Activated CD4-positive, alpha-beta T cell treated with anti-CD3 and anti-CD28 coated beads, Interleukin-2, amount 50 U/mL, for 4 hours (primary cell): ENCODE measurements at places on chromosomes 1 and 21.

DNA sequence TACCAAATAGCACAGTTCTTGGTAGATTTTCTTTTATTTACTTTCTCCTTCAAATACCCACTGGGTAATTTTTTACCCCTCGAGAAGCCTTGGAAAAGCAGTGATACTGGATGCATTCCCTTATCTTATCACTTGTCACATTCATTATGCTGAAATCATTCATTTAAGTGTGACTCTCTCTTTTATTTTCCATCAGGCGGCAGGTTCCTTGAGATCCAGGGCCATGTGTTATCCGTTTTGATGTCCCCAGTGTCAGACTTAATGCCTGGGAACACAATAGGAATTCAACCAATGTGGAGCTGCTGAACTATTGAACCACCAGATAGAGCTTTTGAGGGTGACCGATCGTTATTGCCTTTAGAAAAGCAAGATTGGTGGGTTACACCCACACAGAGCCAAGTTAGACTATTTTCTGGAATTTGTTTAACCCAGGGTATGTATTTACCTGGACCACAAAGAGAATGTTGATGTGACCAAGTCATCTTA, 51.5 kb upstream of the ATP5PO start:
- no peak for DNase-seq

GRCh38 chr1:160910170-160910750, 25.3 kb upstream of the ITLN1 start:
- no peak for DNase-seq

- DNase-seq, result no peak
These were observed 3.6 kb upstream of the RERE start for GRCh38 chr1:8821084-8821483.

GRCh38 chr21:46371204-46372013, 47.5 kb downstream of the PCNT start:
- no peak for DNase-seq

- DNase-seq, result no peak
These were observed 56.4 kb upstream of the ZYG11A start for GRCh38 chr1:52786148-52786547.

DNA sequence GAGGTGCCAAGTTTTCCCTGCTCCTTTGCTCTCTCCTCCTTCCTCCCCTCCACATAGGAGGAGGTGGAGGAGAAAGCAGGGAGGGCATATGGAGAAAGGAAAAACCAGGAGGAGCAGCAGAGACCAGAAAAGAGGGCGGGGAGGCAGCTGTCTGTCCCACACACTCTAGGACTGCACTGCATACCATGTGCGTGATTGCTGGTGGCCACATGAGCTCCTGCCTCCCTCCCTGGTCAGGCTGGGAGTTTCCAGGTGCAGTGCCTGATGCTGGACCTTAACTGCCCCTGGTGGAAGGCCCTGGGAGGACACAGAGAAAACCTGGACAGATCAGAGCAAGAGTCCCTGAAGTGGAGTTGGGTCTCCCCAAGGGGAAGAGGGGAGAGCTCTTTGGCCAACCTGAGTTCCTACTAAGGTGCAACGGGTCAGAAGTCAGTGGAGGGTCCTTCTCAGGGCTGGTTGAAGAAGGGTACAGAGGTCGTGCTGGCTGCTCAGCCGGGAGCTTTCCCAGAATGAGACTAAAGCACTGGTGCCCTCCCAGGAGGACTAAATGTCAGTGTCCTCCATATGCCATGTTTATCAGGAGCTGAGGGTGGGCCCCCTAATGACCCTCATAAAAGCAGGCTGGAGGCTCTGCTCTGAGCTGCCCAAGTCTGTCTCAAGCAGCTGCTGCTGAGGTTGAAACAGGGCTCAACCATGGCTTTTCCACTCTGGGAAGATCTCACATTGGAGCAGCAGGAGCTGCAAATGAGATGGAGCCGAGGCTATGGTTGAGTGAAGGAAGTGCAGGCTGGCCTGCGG, 3.5 kb upstream of the LGR6 start:
- no peak for DNase-seq

- no peak for DNase-seq
These were observed 61.5 kb downstream of the HSPG2 start for GRCh38 chr1:21875621-21876063.

DNA sequence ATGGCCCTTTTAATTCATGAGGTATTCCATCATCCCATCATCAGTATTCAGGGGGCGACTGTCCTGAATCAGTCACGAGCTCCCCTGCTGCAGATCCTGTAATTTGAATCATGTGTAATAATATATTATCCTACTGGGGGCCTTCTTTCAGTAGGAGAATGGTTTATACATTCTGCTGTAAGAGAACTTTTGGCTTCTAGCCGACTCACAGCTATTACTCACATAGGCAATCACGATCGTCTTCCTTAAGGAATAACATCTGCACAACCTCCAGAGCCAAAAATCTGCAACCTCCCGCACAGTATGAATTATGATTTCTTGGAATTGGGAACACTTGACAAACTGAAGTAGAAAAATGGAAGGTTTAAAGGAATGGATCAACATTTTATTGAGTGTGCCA, 343.0 kb downstream of the USP25 start:
- DNase-seq, result no peak

- no peak for DNase-seq
These were observed 14.9 kb upstream of the NPPB start for GRCh38 chr1:11873395-11874257.

DNA sequence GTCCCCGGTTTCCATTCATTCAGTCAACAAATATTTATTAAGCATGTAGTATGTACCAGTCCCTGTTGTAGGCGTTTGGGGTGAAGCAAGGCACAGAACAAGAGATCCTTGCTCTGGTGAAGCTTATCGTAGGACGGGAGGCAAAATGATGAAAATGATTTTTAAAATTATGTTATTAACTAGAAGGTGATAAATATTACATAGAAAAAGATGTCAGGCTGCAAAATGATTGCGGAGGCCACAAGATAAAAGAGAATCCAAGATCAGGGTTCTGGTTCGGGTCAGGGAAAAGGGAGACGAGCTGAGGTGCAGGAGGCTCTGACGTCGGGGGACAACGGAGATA, 602 bp upstream of the CGN start:
- no peak for DNase-seq

GRCh38 chr1:27979151-27979858, 19.5 kb downstream of the XKR8 start:
- no peak for DNase-seq

- no peak for DNase-seq
These were observed 35.6 kb downstream of the NGF start for GRCh38 chr1:115302390-115302961.

GRCh38 chr21:44454747-44455523, at the start of gene LRRC3:
Gene LRRC3 (plus strand): TSS chr21:44455510. CDS start chr21:44456645, 1,135 bp downstream.
- peak; percentile 77 for DNase-seq

- DNase-seq, result no peak
These were observed 1.5 kb downstream of the THEMIS2 start for GRCh38 chr1:27873671-27874384.

- DNase-seq, result no peak
These were observed 15.9 kb upstream of the RGS8 start for GRCh38 chr1:182700351-182700709.

GRCh38 chr1:222521299-222522104, 26.4 kb downstream of the HHIPL2 start:
- no peak for DNase-seq

DNA sequence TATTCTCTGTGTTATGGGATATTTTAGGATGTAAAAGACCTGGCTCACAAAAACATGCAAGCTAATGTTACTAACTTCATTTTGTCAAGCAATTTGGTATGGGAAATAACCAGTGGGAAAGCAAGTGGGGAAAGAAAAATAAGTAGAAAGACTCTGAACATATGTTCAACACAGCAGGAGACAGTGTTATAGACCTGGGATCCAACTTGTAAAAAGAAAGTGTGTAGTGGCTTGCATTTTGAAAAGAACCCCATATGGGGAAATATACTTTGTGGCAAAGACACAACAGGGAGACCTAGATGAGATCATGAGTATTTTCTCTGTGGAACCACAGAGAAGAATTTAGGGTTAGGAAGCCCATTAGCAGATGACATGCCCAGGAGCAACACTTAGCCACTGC, 212.7 kb upstream of the NRIP1 start:
- no peak for DNase-seq

DNA sequence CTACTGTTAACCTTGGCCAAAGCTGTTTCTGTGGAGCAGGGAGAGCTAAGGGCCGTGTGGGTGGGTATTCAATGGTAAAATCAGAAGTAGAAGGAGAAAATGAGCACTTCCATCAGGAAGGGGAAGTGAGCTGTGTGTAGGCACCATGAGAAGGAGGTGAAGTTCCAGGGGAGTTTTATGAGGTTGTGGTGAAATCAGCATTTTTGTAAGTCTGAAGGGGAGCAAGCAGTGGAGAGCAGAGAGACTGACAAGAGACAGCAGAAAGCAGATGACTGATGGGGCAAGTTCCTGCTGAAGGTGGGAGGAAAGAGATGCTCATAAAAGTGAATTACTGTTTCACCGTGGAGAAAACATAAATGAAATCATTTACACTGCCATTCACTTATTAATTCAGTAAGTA, 2.7 kb upstream of the GPR88 start:
- no peak for DNase-seq

GRCh38 chr1:8427493-8427892, 109.6 kb downstream of the SLC45A1 start:
- DNase-seq, result no peak

- DNase-seq, result no peak
These were observed 23.4 kb upstream of the RPTN start for GRCh38 chr1:152182431-152182830.

DNA sequence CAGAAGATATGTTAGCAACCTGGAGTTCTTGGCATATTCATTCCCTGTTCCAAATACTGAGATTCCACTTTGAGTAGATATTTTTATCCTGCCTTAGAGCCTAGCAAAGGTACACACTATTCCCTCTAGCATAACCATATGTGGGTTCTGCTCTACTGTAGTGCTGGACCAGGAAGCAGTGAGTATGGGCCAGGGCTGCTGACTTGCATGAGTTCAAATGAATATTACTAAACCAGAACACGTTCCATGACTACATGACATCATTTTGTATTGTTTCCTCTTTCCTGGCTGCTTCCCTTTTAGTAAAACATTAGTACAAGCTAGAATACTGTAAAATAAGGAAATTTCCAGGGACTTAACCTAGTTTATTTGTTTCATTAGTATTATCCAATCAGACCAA, 41.1 kb downstream of the TNFSF18 start:
- DNase-seq, result no peak

- no peak for DNase-seq
These were observed 3.7 kb downstream of the RGSL1 start for GRCh38 chr1:182453631-182454030.

GRCh38 chr21:25717491-25718147, 17.1 kb downstream of the ATP5PF start:
- DNase-seq, result no peak

GRCh38 chr21:17402937-17403336, 109.9 kb upstream of the CXADR start:
- no peak for DNase-seq

- no peak for DNase-seq
These were observed 5.7 kb downstream of the GFI1 start for GRCh38 chr1:92480813-92481598.

GRCh38 chr1:227729881-227730629, 5.0 kb downstream of the JMJD4 start:
- peak; percentile 39 for DNase-seq

DNA sequence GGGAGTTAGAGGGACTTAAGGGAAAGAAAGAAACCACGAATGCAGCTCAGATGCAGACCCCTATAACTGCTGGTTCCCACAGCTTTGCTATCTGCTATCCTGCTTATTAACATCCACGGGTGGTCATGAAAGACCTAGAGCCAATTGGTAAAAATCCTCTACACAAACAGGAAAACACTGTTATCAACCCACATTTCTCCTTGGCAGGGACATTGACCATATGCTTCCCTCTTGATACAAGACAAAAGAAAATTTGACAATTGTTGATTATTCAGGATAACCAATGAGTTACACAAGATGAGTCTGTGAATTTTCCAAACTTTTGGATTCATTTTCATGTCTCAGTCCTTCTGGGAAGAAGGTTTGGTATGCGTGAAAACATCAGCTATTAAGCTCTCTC, 90.4 kb downstream of the TIAM1 start:
- DNase-seq, result no peak

DNA sequence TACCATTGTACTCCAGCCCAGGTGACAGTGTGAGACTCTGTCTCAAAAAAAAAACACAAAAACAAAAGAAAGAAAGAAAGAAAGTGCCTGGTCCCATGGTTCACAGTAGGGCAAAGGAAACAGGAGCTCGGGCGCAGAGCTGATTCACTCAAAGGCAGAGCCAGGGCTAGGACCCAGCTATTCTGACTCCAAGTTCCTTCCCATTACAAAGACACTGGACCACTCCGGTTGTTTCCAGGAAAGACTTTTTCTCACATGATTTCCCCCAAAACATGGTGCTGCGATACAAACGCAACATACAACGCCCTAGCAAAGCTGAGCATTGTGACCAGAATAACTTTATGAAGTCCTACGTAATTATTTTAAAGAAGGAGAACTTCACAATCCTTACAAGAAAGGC, 10.7 kb downstream of the ABCG1 start:
- DNase-seq, result no peak

DNA sequence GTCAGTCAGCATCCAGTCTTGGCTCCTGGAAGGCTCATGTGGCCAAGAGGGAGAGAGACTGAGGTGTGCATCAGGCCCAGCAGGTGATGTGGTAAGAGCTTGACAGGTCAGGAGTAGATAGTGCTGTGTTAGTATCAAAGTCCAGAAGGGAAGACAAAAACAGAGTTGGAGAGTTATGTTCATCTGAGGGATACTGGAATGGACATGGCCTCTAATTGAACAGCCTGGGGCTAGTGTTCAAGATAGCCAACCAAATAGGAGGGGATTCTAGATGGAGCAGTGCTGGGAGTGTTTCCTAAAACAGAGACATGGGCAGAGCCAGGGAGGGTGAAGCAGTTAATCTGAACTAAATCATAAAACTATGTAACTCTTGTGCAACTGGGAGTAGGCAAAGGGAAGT, 120.7 kb upstream of the MARK1 start:
- no peak for DNase-seq

DNA sequence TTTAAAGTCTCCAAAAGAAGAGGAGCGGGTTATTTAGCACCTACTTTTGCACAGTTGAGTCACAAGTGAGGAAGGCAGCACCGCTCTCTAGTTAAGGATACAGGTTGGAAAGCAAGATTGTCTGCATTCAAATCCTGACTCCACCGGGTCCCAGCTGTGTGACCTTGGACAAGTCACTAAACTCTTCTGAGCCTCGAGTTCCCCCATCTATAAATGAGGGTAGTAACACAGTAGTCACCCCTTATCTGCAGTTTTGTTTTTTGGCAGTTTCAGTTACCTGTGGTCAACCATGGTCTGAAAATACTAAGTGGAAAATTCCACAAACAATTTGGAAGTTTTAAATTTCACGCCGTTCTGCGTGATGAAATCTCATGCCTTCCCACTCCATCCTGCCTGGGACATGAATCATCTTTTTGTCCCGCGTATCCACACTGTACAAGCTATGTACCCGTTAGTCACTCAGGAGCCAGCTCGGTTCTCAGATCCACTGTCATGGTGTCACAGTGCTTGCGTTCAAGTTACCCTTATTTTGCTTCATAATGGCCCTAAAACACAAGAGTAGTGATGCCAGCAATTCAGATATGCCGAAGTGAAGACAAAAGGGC, 49.4 kb downstream of the CAPZB start:
- peak; percentile 16 for DNase-seq

- no peak for DNase-seq
These were observed 21.7 kb upstream of the BTG2 start for GRCh38 chr1:203283597-203283996.
